ENCODE measurements at places on chromosomes 13 and 19.

GRCh38 chr13:97855570-97856303 is 97.7 kb upstream of the IPO5 start:
- DNase-seq = no peak

DNA sequence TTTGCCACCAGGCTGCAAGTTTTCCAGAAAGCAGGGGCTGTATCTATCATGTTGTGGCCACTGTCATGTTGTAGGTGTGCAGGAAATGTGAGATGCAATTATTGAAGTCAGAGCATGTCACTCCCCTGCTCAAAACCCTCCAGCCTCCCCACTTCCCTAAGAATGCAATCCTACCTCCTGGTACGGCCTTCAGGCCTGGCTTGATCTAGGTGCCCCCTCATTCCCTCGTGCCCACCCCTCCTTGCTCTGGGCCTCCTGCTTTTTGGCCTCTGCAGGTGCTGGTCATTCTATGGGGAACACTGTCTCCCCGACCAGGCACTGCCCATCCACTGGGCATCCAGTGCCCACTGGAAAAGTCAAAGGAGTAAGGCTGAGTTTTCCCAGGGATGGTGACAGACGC is 28.5 kb upstream of the MATK start:
- no peak for DNase-seq

DNA sequence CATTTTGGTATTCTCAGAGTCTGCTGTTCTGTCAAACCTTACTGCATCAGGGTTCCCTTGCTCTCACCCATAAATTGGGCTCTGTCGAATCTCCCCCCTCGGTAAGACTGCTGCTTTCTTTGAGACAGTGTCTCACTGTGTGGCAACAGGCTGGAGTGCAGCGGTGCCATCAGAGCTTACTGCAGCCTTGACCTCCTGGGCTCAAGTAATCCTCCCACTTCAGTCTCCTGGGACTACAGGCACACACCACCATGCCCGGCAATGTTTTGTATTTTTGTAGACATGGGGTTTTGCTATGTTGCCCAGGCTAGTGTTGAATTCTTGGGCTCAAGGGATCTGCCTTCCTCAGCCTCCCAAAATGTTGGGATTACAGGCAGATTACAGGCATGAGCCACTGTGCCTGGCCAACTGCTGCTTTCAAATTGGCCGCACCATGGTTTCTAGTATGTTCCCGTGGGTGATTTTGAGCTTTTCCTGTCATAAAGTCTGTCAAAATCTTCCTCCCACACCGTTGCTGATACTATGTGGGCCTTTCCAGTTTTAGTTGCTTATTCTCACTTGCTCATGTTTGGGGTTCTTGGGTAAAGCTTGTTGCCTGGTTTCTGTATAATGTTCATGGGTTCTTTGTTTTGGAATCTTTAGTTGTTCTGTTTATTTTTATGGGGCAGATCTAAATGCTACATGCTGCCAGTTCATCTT is 10.6 kb downstream of the RFC3 start:
- no peak for DNase-seq

GRCh38 chr13:32016631-32017030 is 14.9 kb upstream of the FRY start:
- DNase-seq = no peak

DNA sequence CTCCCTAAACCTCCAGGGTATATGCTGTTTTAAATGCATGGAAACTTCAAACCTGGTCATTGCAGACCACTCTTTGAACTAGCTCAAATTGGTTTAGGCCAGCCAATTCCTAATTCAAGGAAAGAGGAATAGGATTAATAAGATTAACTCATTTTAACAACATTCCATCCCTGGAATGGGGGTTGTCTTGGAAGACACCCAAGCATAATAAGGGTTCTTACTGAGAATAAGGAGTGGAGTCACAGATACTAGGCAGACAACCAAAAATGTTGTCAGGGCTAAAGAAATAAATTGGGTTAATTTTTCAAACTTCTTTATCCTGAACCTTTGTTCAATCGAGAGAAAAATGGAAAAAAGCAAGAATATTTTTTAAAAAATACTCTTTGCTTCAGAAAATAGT is 186.2 kb downstream of the PCDH9 start:
- DNase-seq = no peak

GRCh38 chr13:66402066-66402465 is 828.1 kb downstream of the PCDH9 start:
- no peak for DNase-seq

DNA sequence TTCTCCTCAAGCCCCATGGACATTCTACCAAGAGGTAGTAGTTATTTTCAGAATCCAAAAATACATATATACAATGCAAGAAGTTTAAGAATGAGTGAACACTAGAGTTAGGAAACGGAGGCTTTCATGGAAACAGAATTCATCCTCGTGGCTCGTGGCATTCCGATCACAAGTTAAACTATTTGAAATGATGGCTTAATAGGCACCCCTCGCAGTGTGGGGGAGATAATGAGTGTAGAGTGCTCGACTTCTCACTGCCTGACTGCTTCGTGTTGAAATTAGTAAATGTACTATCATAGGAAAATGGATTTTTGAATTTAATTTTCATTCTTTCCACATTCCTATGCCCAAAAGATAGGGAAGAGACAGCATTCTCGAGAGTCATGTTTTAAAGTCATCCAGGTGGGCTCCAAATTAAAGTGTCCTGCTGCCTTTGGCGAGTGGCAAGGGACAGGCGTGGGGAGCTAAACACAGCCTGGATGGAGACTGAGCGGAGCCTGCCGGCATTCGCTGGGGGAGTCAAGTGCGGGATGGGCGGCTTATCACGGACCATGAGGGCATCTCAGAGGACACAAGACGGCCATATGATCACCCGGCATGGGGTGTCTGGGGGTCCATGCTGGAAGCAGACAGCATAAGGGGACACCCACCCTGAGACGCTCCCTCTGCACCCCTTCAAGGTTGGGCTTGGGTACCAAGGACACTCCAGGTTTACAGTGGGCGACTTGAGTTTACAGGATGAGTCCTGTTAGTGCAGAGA is 165.2 kb downstream of the TEX29 start:
- no peak for DNase-seq

GRCh38 chr13:112815871-112816270 is 126.0 kb downstream of the ATP11A start:
- DNase-seq = no peak

- no peak for DNase-seq
Observed at GRCh38 chr19:19743176-19743575, 10.3 kb upstream of the ZNF14 start.

GRCh38 chr13:110261166-110262081 is 45.5 kb downstream of the COL4A1 start:
- DNase-seq = no peak

DNA sequence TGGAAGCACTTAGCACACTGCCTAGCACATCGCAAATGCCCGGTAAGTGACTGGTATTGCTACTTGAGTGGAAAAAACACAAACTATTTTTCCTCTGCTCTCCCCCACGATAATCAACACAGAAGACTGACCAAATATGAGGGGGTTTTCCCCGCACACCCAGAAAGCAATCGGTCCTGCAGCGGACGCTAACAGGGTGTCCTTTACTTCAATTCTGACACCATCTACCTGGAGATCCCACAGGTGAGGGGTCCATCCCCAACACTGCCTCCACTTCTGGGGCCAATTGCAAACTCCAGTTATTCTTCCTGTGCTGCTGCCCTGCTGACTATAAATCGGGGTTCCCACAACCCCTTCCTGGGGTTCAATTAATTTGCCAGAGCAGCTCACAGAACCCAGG is 26.2 kb upstream of the PLEKHF1 start:
- no peak for DNase-seq

GRCh38 chr19:43300876-43301765 is 31.8 kb upstream of the PSG9 start:
- DNase-seq = no peak

DNA sequence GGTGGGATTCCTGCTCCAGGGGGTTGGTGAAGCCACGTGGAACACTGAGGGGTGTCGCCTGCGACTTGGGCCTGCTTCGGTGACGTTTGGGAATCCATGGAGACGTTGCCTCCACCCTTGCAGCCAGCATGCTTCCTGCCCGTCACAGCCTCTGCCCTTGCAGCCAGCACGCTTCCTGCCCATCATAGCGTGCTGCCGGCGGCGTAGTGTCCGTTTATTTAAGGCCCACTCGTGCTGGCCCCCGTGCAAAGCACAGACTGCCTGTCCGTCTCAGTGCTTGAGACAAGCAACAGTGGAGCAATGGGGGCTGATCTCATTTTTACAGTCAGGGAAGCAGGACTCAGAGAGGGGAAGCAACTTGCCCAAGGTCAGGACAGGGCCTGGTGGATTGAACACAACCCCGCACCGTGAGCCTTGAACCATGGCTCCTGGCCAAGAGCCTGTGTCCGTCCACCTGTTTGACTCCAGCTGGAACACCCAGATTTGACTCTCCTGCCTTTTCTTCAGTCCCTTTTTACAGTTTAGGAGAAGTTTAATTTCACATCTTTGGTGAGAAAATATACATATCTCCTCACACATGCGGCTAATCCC is 149.6 kb downstream of the TEX29 start:
- DNase-seq = no peak

GRCh38 chr13:62696490-62696889 is 1280.8 kb upstream of the PCDH20 start:
- no peak for DNase-seq

- no peak for DNase-seq
Observed at GRCh38 chr19:58571575-58571947, 1.6 kb downstream of the MZF1 start.

GRCh38 chr13:97174638-97175037 is 47.5 kb upstream of the MBNL2 start:
- no peak for DNase-seq

DNA sequence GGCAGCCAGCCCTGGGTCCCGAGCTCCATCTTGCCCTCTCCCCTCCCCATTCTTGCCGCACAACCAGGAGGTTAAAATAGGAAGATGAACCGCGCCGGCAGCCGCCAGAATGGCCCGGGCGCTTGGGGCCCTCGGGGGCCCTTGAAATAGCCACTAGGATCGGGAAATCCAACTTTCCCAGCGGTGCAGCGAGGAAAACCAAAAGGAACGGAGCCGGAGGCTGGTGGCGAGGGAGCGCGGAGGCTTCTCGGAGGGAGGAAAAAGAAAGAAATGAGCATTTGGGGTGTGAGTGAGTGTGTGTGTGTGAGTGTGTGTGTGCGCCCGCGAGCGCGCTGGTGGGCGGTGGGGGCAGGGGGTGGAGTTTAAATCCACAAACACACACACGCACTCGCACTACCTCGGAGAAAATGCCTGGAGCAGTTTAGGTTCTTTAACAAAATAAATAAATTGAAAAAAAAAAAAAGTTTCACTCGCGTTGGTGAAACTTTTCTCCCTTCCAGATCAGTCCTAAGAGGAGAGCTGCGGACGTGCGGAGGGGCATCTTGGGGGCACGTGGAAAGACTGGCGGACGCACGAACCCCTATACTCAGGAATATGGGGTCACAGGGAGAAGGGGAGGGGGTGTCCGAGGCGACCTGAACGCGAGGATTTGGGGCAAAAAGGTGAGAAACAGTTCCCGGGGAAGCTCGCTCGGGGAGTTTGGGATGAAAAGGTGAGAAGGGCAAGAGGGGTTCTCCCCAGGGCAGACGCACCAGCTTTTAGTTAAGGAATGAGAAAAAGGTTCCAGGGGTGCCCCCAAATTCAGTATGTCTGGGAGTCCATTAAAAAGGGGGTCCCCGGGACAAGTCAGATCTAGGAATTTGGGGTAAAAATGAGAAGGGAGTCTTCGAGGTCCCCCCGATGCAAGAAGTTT is 1.3 kb downstream of the RFX2 start:
- peak; percentile 61 for DNase-seq

DNA sequence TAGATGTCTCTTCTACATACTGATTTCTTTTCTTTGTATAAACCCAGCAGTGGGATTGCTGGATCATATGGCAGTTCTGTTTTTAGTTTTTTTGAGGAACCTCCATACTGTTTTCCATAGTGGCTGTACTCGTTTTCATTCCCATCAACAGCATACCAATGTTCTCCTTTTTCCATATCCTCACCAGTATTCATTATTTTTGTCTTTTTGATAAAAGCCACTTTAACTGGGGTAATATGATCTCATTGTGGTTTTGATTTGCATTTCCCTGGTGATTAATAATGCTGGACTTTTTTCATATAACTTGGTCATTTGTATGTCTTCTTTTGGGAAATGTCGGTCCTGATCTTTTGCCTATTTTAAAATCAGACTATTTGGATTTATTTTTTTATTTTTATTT is 108.5 kb downstream of the PAN3 start:
- DNase-seq = no peak

DNA sequence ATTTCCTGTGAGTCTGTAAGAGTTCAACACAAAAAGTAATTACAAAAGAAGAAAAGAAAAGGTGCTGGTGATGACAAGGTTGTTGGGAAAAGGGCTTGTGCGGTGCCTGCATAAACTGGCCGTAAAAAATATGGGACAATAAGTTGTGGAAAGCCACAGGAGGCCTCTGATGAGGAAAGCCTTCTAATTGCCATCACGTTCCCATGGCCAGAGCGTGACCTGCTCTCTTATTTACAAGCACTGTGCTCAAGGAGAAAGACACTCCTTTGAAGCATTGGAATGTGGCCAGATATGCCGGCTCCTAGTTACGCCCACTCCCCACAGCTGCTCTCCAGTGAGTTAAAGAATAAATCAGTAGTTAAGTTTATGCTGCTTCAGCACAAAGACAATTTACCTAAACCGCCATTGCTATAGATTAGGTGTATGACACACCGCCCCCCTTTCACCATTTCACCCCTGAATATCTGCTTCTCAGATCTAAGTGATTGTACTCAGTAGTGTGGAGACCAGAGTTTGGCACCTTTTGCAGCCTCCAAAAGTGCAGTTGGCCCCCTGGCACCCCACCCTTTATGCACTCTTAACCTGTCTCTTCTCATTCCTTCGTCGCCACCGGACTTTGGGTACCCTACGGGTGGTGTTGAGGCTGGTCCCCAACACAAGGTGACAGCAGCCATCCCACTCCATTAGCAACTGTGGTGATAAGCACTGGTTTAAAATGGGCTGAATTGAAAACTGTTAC is 8.1 kb upstream of the PGLYRP1 start:
- DNase-seq = no peak

DNA sequence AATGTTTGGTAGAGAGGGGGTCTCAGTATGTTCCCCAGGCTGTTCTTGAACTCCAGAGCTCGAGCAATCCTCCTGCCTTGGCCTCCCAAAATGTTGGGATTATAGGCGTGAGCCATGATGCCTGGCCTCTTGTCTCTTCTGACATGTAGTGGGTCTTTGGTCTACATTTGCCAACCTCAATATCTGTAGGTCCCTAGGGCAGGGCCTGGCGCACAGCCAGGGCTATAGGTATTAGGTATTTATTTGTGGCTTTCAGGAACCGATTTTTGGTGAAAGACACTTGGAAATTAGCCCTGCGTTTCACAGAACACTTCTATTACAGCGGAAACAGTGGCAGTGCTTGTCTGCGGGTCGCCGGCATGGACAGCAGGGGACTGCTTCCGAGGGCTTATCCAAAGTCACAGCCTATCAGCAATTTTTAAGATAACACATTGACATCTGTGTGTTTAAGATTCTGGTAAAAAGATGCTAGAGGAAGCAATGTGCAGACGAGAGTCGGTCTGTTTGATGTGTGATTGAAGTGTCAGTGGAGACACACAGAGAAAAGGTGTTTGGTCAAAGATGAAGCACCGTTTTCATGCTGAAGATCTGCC is 14.5 kb downstream of the ZNF536 start:
- DNase-seq = no peak
